Islet precursor cell (in vitro differentiated cells): ENCODE measurements at places on chromosomes 5 and 9.

DNA sequence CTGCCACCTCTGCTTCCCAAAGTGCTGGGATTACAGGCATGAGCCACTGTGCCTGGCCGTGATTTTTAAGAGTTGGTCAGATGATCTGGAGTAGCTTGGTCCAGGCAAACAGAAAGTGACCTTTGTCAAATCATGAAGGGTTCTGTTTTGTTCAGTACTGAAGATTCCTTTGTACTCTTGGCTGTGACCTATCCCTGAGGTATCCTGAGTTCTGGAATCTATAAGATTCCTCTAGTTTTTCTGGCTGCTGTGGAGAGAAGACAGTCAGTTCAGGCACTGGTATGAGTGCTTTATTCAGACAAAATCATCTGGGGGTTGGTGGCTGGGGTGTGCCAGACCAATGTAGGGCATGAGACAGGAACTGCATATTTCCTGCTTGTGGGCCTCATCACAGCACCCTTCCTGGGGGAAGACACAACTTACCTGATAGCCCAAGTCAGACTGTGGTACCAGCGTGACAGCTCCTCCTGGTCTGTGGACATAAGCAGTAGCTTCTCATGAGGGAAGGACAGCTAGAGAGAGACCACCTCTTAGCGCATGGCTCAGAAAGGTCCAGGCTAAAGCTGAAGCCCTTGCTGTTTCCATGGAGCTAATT lies 3.1 kb downstream of the ARHGEF39 start:
- no peak for DNase-seq

- DNase-seq, result no peak
Observed at GRCh38 chr9:87236546-87236945, 261.1 kb upstream of the DAPK1 start.

DNA sequence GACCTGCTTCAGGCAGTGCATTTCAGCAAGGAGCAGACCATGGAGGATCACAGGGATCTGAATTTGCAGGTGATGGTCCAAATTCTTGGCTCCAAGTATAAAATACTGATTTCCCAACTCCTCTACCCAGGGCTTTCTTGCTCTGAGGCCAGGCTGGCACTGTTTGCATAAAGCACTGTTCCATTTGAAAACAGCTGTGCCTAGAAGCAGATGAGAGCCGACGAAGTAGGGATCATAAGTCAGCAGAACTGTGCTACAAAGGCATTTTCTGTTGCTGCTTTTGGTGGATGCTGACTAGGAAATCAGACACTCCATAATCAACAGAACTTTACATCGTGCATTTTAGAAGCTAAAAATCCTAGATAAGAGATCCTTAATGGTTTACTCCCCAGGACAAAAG lies 126.4 kb downstream of the MAT2B start:
- no peak for DNase-seq

- DNase-seq, result no peak
Observed at GRCh38 chr5:39948341-39948740, 523.6 kb upstream of the DAB2 start.

DNA sequence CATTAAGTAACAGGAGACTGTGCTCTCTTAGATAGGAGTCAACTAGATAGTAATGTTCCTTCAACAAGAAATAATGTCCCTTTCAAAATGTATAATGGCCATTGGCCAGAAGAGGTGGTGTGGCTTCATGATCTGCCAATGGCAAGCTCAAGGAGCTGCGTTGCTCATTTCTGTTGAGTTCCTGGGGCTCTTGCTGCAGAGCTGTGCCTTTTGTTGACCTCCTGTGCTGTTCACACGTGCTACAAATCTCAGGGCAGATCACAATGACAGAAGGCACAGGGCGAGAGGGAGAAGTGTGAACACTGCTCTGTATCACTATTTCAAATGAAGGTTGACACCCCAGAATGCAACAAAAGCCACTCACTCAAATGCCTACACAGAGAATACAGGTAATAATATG lies 16.0 kb upstream of the TBC1D2 start:
- no peak for DNase-seq

- DNase-seq, result peak; percentile 78
Observed at GRCh38 chr9:134413890-134414623, 87.8 kb downstream of the RXRA start.

DNA sequence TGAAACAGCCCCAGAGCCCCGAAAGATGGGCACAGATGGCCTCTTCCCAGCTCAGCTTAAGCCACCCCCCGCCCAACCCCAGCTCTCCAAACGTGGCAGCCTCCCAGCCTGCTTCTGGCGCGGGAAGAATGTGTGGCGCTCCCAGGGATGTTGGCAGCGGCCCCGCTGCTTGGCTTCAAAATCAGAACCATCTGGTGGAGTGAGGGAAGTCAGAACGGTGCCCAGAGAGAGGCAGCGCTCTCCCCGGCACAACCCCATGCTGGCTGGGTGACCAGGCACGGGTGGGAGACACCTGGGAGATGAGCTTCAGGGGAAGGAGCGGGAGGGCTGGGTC lies 72.7 kb upstream of the ORM1 start:
- no peak for DNase-seq

GRCh38 chr5:179668391-179668790 lies 12.4 kb downstream of the CBY3 start:
- DNase-seq, result peak; percentile 78
